ENCODE measurements at places on chromosomes 7 and 10.
A peak's percentile ranks its signal among the peaks of the same experiment; 100 is the strongest.

DNA sequence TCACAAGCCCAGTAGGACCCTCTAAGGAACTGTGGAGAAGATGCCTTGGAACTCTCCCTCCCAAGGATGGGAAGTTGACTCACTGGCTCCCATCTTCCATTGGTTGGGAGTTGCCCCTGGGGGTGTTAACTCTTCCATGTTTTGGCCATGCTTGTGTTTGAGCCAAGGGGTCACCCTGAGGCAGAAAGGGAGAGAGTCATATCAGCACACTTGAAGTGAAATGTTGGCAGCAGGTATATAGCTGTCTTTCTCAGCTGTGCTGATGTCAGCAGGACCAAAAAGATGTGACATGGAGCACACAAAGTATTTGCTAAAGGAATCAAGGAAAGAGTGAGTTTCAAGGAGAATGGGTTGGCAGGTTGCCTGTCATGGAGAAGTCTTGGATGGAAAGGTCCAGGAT, 359.4 kb downstream of the RPS24 start:
- DNase-seq: no peak

DNA sequence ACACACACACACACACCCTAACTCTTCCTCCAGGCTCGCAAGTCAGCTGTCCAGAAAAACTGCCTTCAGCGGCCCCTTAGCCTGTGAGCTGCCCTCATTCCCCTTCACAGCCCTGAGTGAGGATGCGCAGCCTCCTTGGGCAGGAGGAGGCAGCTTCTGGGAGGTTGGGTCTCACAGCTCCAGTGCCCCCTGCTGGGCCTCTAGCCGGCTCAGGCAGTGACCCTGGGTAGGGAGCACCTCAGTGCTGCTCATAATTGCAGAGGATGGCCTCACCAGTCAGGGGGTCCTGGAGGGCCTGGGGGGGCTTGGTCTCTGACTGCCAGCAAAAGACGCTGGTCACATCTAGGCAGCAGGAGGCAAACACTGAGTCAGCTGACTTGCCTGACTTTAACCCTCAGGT, 43.7 kb downstream of the ZNF273 start:
- DNase-seq: peak; percentile 15

- no peak for DNase-seq
These were observed 6.6 kb downstream of the CPA1 start for GRCh38 chr7:130386876-130387275.

DNA sequence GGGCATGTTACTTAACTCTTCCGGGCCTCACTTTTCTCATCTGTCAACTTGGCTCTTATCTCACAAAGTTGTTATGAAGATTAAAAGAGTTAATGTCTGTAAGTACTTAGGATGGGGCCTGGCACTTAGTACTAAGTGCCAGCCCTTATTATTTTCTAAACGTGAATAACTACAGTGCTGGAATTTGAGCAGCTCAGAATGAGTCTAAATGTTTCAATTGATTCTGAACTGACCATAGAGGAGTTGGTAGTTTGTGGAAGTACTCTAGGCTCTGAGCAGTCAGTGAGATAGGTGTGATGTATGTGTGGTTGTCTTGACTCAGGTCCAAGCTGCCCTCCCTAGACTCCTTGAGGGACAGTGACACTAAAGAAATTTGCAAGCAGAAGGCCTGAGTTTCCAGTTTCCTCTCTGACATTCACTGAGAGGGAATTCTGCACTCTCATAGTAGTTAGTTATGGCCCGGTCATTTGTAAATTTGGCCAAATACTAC, 18.5 kb upstream of the JAZF1 start:
- DNase-seq: no peak

GRCh38 chr10:58972576-58973234, 203.7 kb upstream of the PHYHIPL start:
- DNase-seq: no peak

GRCh38 chr7:44969049-44969700, 9.6 kb downstream of the MYO1G start:
- DNase-seq: no peak

DNA sequence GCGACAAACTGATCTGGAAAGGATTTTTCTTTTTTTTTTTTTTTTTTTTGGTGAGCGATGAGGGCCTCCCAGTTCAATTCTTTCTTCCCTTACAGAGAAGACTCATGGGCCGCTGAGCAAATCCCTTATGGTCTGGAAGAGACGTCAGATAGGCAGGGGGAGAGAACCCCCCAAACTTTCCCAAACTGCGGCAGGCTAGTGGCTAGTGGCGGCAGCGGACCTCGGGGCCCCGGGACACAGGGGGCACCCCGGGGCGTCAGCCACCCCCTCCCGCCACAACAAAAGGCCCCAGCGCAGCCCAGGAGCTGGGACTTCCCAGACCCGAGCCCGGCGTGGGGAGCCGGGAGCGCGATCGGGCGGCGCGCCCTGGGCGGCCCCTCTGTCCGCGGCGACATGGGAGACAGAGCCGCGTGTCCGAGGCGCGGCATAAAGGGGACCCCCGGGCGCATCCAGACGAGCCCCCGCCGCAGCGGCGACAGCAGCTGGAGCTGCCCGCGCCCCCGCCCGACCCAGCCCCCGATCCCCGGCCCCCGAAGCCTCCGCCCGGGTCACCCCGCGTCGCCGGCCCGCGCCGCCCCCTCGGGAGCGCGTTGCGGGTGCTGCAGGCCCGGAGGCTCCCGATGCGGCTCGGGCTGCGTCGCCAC, 755 bp downstream of the FAM171A1 start:
- DNase-seq: peak; percentile 31

DNA sequence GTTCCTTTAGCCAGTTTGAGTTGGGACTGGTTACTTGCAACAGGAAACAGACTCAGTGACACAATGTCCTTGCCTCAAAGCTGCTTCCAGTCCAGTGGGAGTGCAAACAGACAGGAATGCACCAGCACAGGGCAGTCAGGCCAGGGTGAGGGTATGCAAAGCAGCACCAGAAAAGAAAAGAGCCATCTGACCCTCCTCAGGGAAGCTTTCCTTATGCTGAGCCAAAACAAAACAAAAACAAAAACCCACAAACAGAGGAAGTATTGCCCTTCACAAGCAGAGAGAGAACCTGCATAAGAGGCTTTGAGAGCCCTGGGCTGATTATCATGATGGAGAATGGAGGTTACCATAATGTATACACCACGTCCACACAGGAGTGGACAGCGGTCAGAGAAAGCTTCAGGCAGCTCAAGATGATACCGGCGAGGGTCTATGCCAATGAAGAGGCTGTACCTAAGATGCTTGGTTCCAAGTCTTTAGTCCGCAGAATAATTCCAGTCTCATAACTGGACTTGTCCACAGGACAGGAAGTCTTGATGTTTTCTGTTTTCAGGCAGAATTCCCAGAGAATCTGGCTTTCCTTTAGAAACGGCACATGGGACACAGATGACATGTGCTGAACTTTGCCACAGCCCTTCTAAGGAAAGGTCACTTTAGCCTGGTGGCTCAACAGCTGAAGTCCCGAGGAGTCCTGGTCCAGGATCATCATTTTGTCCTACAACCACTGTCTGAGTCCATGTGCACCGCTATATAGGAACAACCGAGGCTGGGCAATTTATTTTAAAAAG, 263.3 kb downstream of the TNS3 start:
- no peak for DNase-seq

- no peak for DNase-seq
These were observed 308.7 kb downstream of the FRMD4A start for GRCh38 chr10:14022052-14022451.

- DNase-seq: no peak
These were observed 107.3 kb downstream of the GALNT11 start for GRCh38 chr7:152132812-152133211.

GRCh38 chr10:30992681-30993080, 39.0 kb downstream of the ZNF438 start:
- no peak for DNase-seq

DNA sequence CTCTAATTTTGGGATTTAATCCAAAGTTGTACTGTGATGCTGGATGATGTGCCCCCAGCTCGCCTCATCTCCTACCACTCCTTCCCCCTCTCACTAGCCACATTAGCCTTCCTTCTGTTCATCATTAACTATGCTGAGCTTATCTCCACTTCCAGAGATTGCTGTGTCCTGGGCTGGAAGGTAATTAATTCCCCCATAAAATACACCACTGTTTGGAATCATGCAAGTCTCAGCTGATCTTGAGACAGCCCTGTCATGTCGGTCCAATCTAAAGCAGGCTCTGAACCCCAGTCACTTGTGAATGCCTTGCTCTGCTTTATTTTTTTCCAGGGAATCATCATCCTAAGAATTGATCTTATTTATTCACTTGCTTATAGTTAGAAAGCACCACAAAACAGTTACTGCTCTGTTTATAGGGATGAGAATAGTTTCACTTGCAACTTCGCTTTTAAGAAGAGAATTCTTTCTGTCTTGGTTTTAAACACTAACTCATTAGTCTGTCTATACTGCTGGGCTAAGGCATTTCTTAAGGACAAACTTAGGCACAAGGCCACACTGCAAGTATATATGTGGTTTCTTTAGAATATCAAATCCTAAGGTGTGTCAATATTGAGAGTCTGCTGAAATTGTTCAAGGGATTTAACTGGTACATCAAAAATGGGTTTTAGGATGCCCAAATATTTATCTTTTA, 341.1 kb upstream of the SEMA3A start:
- DNase-seq: no peak

DNA sequence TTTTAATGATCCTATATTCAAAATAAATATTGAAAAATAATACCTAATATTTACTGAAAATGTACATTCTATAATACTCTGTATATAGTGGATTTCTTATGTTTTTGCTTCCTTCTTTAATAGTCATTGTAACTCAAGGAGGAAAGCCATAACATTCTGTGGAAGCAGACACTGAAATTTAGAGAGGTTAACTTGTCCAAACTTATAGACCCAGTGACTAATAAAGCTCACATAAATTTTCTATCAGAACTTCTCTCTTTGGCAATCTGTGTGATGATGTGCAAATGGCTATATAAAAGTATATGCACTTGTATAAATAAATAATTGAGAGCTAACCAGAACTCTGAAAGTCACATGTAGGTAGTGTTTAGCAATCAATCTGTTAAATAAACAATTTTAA, 26.1 kb downstream of the GNAT3 start:
- no peak for DNase-seq

DNA sequence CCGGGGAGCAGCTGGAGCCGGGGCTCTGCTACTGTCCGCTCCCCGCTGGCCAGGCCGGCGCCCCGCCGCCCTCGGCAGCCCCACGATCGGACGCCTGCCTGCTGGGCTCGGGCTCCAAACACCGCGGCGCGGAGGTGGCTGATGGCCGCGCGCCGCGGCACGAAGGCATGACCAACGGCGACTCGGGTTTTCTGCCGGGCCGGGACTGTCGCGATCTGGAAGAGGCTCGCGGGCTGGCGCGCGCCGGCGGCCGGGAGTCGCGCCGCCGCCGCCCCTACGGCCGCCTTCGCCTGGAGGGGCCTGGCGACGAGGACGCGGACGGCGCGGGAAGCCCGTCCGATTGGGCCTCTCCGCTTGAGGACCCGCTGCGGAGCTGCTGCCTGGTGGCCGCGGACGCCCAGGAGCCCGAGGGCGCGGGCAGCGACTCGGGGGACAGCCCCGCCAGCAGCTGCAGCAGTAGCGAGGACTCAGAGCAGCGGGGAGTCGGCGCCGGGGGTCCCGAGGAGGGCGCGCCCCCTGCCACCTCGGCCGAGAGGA, 570 bp downstream of the TBC1D12 start:
- DNase-seq: peak; percentile 20

DNA sequence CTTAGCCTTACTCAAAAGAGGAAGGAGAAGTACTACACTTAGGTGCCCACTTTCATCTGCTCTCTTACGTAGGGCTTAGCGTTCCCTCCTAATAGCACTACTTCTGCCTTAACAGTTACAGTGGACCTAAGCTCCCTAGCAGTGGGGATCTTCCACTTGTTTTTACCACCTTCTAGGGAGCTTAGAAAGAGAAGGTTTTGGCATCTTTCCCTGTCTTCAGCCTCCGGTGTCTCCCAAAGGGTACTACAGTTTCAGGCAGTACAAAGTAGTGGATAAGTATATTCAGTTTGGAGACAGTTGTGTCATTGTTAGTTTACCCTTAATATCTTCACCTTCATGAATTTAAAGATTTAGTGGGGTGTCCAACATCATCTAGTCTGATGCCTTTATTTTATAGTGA, 14.6 kb downstream of the CHRM2 start:
- DNase-seq: no peak

- no peak for DNase-seq
These were observed 255.5 kb downstream of the NEBL start for GRCh38 chr10:20641605-20642004.

DNA sequence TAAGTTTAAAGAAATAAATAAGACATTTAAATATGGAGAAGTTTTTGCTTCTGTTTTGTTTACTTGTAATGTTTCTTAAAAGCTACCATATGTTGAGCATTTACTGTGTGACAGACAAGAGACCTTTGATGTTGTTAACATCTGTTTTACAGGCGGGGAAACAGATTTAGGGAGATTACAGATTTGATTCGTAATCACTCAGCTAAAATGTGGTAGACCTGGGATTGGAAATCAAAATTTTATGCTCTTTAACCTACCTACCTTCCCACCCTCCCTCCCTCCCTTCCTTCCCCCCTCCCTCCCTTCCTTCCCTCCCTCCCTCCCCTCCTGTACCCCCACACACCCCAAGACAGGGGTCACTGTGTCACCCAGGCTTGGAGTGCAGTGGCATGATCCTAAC, 11.7 kb downstream of the LCOR start:
- no peak for DNase-seq

DNA sequence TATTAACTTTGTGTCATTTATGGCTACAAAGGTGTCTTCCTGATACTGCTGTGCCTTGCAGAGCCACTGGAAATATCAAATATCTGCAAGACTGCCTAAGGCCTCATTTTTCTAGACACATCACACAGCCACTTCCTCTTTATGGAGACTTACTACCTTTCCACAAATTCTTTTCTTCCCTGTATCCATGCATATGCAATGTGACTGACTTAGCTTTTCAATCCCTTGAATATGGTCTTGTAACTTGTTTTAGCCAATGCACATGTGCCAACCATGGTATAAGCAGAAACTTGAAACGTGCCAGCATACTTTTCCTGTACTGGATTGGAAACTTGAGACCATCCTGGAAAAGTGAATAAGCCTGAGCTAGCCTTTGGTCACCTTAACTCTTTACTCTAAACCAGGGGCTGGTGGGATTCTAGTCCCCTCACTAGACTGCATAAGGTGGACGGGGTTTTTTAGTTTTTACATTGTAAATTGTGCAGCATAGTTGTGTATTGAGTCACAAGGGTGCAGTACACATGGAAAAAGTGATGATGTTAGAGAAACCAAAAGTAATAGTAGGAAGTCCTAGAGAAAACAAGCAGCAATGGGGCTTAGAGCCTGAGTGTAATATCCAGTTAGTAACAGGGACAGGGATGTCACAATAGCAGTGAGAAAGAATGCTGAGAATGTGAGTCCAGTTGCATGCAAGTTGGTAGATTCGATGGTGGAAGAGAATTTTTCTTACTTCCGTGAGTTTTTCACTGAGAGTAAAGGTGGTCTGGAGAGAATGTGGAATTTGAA, 879.5 kb downstream of the SORCS1 start:
- peak; percentile 79 for DNase-seq

DNA sequence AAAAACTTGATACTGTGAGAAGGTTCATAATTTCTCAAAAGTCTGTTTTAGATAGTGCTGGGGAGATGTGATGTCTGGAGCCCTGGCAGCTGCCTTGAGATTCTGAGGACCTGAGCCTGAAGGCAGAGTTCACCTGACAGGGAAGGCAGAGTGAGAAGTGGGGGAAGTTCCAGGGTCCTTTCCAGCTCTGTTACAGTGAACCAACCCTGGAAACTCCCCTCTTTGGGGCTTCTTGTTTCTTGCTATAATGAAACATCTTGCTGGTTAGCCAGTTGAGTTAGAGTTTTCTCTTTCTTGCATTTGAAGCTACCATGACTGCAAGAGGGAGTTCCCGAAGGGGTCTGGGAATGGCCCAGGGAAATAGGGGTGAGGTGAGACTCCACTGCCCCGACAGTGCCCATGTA, 158.9 kb upstream of the TNRC18 start:
- DNase-seq: no peak

Measured in iris pigment epithelial cell (primary cell).